ENCODE measurements at places on chromosomes 11 and 22. TPM values are rescaled to one million over a fixed set of nuclear protein-coding genes. Genes with fewer than 3 reads are reported as not detected.

Gene WNT11
- 22.5 TPM for total RNA-seq

Gene ENTHD1
- not detected for total RNA-seq

Gene VPREB1
- total RNA-seq, result not detected

Gene FUT4
- 12.9 TPM for total RNA-seq

Gene A4GALT
- total RNA-seq, result 0.82 TPM

Gene TUBGCP6
- 65.9 TPM for total RNA-seq

Gene TPBGL
- 0.11 TPM for total RNA-seq

Gene RIBC2
- total RNA-seq, result 2.5 TPM

Gene ZNF70
- total RNA-seq, result 18.2 TPM

Gene CD3E
- not detected for total RNA-seq

Gene GCAT
- total RNA-seq, result 13.2 TPM

Gene KIRREL3
- total RNA-seq, result 0.31 TPM

Gene CPT1A
- total RNA-seq, result 3.0 TPM

Gene PRR33
- not detected for total RNA-seq

Gene ART1
- not detected for total RNA-seq

Gene APOA5
- total RNA-seq, result not detected

Gene UCP3
- 4.5 TPM for total RNA-seq

Gene SEC14L6
- total RNA-seq, result 2.3 TPM

Gene WNT7B
- total RNA-seq, result 11.2 TPM

Gene SAC3D1
- 16.3 TPM for total RNA-seq

Gene APOL5
- not detected for total RNA-seq

Gene ANO1
- 39.6 TPM for total RNA-seq

Gene MMP1
- not detected for total RNA-seq

Gene ZBTB16
- total RNA-seq, result not detected

Gene FZD4
- total RNA-seq, result 22.5 TPM

Gene THY1
- total RNA-seq, result 121 TPM

Gene RASGRP2
- total RNA-seq, result 2.0 TPM

Gene SCN4B
- total RNA-seq, result 1.9 TPM

Gene COPB1
- total RNA-seq, result 108 TPM

Gene FAM111B
- 6.8 TPM for total RNA-seq

Gene MRGPRF
- total RNA-seq, result 4.0 TPM

Gene MYRF
- 428 TPM for total RNA-seq

Gene TRIM48
- not detected for total RNA-seq

Gene POTEH
- total RNA-seq, result not detected

Gene SEZ6L
- 0.16 TPM for total RNA-seq

Gene DDIAS
- total RNA-seq, result 4.0 TPM

Gene COX8A
- total RNA-seq, result 178 TPM

Gene EI24
- total RNA-seq, result 67.8 TPM

Gene ARHGAP8
- 166 TPM for total RNA-seq

Gene LGALS1
- total RNA-seq, result 238 TPM

Gene TPH1
- total RNA-seq, result 1.4 TPM

Gene PHF5A
- 44.2 TPM for total RNA-seq

Gene CHST1
- 1.0 TPM for total RNA-seq

Gene MRGPRX2
- not detected for total RNA-seq

Gene PRR5L
- 6.7 TPM for total RNA-seq

Gene DEUP1
- total RNA-seq, result 1.2 TPM

Data from mesothelial cell of epicardium (in vitro differentiated cells).